Posterior cingulate gyrus (tissue), 11 donors: ENCODE measurements at places on chromosomes 6 and 20.

GRCh38 chr6:131023834-131024504, 39.1 kb downstream of the EPB41L2 start:
- DNase-seq = no peak

DNA sequence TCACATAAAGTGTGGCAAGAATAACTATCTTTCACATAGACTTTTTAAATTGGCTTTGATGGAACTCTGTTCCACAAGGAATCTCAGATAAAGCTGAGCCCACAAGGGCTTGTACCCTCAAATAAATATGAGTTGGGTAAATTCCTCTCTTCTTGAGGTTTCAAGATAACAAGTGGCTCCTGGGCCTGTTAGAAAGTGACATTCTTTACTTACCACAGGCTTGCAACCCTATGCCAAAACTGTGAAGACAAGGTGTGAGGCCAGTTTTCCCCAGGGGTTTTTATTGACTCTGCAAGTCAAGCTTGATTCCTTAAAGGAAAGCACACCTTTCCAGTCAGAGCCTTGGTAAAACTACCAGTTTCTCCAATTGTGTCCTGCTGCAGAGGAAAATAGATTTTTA, 664.8 kb upstream of the GJE1 start:
- DNase-seq = no peak

- no peak for DNase-seq
These were observed 4.3 kb downstream of the TJAP1 start for GRCh38 chr6:43481591-43482236.

GRCh38 chr20:39105551-39105950, 143.4 kb downstream of the DHX35 start:
- DNase-seq = no peak

- DNase-seq = no peak
These were observed 5.1 kb downstream of the PNRC1 start for GRCh38 chr6:89085409-89086205.

DNA sequence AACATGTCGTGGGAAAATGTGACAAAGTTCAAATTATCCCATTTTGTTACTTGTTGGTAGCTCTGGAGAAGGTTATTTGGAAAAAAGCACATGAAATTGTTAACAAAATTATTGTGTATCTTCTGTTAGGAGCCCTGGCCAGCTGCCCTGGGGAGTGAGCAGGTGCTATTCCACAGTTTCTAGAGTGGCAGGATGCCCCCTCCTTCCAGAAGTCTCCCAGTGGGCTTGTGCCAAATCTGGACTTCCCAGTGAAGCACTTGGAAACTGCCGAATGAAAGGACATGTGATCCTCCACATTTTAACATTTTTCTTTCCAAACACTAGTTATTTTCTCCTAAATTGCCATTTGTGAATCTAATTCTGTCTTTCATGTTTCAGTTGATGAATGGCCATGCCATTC, 66.9 kb upstream of the CLDN20 start:
- DNase-seq = no peak

DNA sequence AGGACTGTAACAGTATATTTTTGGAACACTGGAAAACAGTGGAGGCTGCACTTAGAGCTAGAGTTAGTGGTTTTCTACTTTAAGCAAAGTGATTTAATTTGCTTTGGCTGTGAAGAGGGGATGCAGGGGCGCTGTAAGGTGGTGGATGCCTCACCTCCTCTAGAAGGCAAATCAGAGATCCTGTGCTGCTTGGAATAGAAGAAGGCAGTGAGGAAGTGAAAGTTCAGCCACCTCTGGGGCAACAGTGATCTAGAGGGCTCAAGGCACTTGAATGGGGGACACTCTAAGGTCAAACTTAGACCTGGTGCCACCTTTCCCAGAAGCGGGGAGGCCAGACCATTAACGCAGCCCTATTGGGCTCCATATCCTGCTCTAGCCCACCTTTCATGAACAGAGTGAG, 19.0 kb upstream of the SNRPB2 start:
- no peak for DNase-seq

GRCh38 chr6:83459663-83460062, 28.8 kb upstream of the ME1 start:
- no peak for DNase-seq

DNA sequence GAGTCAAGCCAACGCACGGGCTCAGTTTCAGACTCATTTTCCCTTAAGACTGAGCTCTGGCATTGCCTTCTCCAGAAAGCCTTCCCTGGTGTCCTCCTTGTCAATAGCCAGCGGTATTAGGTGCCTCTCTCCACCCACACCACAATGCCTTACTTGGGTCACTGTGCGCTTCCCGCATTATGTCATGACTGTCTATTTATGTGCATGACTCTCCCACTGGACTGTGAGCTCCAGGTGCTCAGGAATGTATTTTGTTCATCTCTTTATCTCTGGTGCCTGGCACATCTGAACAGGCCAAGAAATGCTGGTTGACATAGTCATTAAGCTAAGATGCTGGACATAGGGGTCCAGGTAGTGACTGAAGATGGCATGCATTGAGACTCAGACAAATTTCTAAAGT, 42.7 kb downstream of the DAAM2 start:
- DNase-seq = no peak

DNA sequence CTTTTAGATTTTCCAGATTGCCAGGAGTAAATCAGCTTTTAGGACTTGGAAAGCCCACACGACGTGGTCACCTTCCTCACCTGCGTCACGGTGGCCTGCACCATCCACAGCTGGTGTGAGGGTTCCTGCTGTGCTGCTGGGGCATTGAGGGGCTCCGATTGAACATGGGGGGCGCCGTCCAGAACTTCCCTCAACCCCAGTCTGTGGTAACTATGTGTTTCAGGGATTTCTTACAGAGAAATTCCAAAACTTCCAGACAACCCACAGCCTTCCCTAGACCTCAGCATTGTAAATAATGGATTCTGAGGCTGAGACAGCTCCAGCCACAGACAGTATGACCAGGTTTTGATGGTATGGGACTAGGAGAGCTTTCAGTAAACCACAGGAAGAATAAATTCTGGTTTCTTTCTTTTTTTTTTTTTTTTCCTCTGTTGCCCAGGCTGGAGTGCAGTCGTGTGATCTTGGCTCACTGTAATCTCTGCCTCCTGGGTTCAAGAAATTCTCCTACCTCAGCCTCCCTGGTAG, 46.7 kb upstream of the IRF4 start:
- no peak for DNase-seq

- DNase-seq = no peak
These were observed 2.3 kb downstream of the TFAP2C start for GRCh38 chr20:56631318-56631989.

GRCh38 chr6:128240024-128240428, 280.4 kb downstream of the PTPRK start:
- DNase-seq = no peak

- no peak for DNase-seq
These were observed 16.6 kb downstream of the ZC3H12D start for GRCh38 chr6:149468179-149468578.

GRCh38 chr20:34061695-34062094, 50.3 kb downstream of the EIF2S2 start:
- no peak for DNase-seq

DNA sequence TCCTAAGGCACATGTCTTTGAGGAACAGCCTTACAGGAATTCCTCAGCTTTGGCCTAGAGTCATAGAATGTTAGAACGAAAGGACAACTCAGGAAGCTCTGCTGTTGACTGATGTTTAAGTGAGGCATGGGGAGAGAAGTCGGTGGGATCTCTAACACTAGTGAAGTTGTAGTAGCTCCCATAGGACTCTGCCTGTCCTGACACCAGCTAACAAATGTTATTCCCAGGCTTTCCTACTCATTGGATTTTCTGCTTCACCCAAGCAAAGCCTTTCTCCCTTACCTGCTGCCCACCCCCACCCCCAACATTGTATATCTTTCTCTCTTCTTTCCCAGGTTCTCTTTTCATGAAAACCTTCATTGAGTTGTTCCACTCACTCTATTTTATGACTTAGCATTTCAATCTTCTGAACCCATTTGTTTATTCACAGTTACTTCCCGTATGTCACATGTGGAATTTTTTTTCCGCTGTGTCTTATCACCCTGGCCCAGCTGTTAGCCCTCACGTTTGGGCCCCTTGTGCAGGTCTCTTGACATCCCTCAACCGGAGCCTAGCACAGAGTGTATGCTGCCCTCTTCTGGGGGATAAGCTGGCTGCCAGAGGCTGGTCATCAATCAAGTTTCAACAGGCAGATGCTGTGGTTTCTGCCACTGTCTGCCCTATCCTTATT, 39.2 kb upstream of the RNF8 start:
- DNase-seq = no peak

- DNase-seq = no peak
These were observed 5.0 kb upstream of the GNRH2 start for GRCh38 chr20:3038454-3038853.

GRCh38 chr6:73564578-73565345, 43.9 kb upstream of the EEF1A1 start:
- no peak for DNase-seq

DNA sequence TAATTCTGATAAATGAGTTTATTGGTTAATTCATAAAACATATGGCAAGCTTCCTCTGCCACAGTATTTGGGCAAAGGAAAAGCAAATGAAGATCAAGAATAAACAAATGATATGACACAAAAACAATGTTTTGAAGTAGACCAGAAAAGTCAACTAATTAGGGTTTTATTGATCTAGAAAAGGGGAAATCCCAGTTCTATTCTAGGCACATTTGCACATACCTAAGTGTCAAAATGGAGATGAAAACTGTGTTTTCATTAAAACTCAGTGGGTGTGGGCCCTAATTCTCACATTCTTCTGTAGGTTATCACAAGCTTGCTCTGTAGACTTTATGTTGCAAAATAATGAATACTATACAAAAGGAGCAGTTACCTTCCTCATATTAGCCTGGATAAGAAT, 69.0 kb upstream of the TENT5A start:
- DNase-seq = no peak

DNA sequence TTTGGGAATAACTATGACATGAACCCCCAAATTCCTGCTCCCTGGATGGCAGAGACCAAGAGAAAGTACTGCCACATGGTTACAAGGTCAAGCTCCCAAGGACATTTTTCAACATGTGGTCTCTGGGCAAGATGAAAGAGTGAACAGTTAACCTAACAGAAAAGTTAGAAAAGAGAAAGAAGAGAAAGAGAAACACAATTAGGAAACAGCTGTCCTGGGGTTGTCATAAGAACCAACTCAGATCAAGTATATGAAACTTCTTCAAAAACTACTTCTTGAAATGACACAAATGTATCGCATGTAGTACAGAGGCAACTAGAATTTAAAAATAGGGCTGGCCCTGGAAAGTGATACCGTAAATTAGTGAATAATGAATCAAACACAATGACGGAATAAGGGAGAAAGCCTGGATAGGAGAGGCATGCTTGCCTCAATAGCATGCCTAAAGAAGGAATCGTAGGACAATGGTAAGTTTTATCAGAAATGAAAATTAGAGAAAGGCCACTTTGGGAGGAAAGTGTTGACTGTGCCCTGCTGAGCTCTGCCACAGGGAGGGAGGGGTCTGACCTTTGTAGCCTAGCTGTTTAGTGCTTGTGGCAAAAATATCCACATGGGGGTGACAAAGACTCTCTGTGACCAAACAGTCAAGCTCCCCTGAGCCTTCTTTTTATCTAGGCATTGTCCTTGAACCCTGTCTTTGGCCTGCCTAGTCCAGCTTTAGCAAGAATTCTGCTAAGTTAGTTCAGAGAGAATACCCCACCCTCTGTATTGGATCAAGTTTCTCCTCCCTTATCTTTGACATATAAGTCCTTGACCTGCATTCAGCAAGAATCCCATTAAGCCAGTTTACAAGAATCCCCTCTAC, 4.3 kb upstream of the DCBLD1 start:
- DNase-seq = no peak

DNA sequence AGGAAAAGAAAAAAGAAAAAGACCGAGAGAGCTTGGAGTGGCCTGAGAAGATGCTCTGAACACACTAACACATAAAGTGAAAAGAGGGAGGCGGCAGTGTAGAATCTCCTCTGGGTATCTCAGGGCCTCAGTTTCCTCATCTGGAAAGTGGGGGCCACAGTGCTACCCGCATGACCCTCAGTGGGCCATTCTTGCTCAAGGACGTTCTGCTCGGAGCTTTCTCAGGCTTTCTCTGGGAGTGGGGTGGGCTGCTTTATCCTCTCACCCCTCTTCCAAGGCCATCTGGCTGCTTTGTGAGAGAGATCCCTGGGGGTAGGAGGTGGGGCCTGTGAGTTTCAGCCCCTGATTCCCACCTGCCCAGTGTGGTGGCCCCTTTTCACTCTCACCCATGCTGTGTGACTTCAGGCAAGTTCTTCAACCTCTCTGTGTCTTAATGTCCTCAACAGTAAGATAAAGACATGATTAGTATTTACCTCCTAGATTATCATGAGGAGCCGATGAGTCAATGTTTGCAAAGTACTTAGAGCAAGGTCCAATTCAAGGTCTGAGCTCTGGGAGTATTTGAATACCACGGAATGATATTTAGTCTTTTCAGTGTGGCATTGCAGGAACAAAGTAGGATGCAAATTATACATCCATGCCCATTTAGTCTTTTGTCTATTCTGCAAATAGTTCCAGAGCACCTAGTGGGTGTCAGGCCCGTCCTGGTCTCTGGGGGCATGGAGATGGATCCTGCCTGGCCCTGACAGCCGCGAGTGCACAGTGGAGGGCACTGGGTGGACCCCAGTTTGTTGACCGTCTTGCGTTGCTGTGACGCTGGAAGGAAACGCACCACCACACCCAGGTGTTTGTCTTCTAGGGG, 34.3 kb downstream of the SRC start:
- DNase-seq = no peak

DNA sequence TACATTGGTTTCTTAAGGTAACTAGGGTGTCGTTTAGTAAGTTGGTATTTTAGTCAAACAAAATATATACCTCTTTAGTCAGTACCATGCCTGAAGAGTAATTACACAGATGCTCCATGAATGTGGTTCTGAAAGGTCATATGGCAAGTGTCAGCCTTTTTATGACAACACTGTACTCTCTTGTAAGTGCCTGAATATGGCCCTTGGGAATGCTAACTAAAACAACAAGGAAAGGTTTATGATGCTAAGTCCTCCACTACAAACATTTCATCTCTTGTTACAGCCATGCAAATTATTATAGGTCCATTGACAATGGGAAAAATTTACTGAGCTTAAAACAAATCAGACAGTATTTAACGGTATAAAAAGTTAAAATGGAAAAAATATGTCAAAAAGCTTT, 39.0 kb upstream of the SUPT3H start:
- DNase-seq = no peak

- DNase-seq = no peak
These were observed 928.7 kb upstream of the GJE1 start for GRCh38 chr6:141203902-141204575.

DNA sequence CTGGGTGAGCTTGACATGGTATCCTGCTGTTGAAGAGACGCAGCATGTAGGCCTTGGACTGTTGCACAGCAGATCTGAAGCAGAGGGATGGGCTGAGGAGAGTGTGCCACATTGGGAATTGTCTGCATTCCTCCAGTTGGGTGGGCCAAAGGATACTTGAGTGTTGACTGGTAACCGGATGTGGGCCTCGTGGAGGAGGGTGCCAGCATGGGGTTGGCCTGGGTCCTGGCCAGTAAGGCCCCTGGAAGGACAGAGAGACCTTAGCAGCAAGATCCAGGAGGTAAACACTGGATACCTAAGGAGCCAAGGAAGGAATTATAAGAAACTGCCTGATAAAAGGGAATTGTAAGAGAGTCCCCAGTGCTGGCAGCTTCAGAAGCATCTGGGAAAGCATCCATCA, 76.9 kb downstream of the FIG4 start:
- DNase-seq = peak; percentile 8

GRCh38 chr20:62952373-62952967, at the start of gene SLC17A9:
Gene SLC17A9, plus strand, starts transcription at chr20:62952709. Its CDS starts 122 bp downstream, at chr20:62952831.
- DNase-seq = no peak

- DNase-seq = no peak
These were observed 7.7 kb upstream of the IRF4 start for GRCh38 chr6:383856-384255.
